Fibroblast of skin of left quadriceps (primary cell): ENCODE measurements at places on chromosomes 4 and X.
A peak's percentile ranks its signal among the peaks of the same experiment; 100 is the strongest.

- no peak for DNase-seq
Observed at GRCh38 chr4:78766026-78766425, 10.1 kb upstream of the BMP2K start.

- no peak for DNase-seq
Observed at GRCh38 chrX:3940000-3940610, 226.7 kb upstream of the PRKX start.

- no peak for DNase-seq
Observed at GRCh38 chr4:32589853-32590252, 1869.7 kb downstream of the PCDH7 start.

DNA sequence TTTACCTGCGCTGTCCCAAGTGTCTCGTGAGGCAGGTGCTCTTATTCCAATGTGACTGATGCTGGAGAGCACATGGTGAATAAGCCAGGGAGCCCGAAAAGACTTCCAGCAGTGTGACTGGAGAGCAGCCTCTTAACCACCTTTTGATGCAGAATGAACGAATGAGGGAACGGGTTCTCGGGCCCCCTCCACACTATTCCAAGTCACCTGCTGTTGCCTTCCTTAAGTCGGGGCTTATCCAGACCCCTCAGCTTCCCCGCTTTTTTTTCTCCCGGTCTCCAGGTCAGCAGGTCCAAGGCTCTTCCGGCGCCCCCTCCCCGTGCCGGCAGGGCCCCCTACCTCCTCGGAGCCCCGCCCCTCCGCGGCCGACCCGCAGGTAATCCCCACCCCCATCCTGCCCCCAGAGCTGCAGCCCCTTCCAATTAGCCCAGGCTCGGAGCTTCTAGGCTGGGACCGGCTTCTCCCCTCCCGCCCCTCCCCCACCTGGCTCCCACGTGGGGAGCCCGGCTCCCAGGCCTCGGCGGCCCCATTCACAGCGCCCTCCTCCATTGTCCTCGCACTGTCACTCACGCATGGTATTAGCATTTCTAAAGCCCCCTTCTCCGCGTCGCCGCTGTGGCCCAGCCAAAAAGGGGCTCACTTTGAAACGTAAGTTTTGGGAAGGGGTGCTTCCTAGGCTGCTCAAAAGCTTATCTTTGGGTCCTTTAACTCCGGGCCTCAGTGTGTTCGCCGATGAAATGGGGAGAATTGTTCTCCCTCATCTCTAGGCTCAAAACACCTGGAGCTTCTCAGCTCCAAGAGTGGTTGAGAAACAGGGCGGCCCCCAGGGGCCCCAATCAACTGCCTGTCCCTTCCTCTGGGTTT, 56.2 kb upstream of the PJA1 start:
- DNase-seq = no peak

DNA sequence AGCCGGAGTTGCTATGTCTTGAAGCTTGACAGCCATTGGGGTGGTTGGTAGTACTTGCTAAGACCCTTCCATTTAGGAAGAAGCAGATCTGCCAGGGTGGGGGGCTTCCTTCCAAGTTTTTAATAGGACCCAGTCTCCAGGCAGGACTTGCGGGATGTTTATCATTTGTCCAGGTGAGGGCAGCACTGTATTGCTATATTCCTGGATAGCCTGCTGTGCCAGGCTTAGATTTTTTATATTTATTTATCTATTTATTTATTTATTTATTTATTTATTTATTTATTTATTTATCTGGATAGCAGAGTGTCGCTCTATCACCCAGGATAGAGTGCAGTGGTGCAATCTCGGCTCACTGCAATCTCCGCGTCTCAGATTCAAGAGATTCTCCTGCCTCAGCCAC, 87.4 kb upstream of the CT45A1 start:
- no peak for DNase-seq

GRCh38 chr4:40329805-40330204, 5.3 kb upstream of the CHRNA9 start:
- DNase-seq = no peak

GRCh38 chr4:41214825-41215146, 444 bp upstream of the APBB2 start:
- no peak for DNase-seq

- no peak for DNase-seq
Observed at GRCh38 chrX:41304178-41304577, 29.8 kb upstream of the DDX3X start.

GRCh38 chr4:78707268-78707667, 68.9 kb upstream of the BMP2K start:
- no peak for DNase-seq

DNA sequence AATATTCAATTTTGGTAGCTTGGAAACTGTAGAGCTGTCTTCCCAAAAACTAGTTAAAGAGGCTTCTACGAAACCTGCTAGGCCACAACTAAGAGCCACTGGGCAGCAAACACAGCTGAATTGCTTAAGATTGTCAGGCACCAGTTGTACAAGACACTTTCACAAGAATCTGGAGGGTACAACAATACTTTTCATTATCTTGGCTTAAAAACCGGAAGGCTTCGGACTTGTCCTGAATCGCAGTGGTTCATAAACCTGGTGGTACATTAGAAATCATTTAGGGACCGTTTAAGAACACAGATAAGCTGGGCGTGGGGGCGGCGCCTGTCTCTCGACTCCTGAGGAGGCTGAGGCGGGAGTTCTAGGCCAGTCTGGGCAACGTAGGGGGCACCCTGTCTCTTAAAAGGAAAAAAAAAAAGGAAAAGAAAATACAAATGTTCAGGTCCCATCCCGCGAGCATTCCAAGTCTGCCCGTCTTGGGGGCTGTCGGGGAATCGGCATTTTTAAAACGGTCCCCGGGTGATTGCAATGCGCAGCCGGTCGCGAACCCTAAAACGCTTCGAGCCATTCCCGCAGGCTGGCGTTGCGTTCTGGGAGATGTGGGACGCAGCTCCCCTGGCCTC, 763 bp downstream of the PYURF start:
- no peak for DNase-seq

GRCh38 chrX:147953976-147954375, 27.2 kb upstream of the FMR1NB start:
- DNase-seq = no peak

- no peak for DNase-seq
Observed at GRCh38 chr4:87982446-87983010, 7.0 kb downstream of the SPP1 start.

DNA sequence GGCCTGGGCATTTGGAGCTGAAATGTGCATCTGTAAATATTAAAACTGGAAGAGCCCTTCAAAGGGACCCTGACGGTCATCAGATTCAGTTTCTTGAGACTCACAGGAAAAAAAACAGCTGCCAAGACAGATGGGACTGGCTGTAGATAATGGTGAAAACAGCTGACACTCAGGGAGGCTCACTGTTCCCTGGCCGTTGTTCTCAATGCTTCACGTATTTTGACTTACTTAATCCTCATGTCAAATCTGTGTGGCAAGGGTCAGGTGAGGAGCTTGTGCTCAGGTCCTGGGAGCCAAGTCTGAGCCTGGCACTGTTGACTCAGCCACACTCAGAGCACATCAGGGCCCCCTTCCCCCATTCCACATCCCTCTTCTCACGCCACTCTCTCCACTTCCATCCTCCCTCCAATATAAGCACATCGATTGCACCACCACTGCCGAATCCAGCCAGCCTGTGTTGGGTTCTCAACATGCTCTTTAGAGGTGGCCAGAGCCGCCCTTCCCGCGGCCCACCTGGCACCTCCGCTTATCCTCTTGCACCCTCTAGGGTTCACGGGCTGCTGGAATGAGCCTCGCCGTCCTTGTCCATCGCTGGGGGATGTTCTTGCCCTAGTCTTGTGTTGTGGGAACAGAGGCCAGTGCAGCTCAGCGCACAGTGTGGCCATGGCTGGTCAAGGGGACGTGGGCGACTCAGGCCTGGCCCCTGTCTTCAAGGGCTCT, 40.1 kb downstream of the EVC start:
- no peak for DNase-seq

DNA sequence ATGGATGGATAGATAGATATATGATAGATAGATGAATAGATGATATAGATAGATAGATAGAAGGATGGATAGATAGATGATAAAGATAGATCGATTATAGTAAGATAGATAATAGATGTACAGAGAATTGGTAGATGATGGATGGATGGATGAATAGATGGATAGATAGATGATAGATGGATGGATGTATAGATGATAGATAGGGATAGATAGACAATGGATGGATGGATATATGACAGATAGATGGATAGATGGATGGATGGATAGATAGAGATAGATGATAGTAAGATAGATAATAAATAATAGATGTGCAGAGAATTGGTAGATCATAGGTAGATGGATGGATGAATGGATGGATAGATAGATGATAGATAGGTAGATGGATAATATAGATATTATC, 12.2 kb downstream of the GYG2 start:
- DNase-seq = no peak

DNA sequence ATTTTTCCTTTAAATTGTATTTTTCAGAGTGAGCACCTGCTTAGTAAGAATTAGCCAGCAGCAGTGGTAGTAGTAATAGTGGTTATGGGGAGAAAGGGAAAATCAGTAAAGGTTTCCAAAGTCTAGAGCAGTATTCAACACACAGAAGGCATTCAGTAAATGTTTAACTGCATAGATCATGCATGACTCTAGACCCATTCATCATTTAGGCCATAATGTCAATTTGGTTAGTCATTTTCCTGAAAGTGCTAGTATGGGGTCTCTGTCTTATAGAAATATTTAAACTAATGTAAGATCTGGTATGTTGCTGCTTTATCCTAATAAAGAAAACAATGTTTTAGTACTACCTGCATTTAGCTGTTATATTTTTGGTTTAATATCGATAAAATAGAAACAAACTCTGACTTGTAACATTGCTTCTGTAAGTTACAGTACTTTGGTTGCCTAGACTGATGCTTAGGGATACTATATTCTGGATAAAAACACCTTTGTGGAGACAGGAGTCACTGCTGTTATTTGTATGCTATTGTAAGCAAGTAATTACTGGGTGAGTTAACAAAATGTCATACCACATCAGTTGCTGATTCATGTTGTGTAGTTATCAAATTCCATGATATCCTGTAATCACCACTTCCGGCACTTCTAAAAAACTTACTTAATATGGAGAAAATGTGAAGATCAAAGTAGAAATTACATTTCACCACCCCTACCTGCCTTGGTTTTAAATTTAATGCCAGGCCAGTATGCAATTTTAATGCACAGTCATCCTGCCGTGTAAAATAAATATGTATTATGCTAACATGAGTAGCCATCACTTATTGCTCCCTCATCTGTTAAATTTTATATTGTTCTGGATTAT, 115.8 kb upstream of the BMPR1B start:
- peak; percentile 52 for DNase-seq

GRCh38 chr4:30903502-30904214, 183.5 kb downstream of the PCDH7 start:
- peak; percentile 18 for DNase-seq

DNA sequence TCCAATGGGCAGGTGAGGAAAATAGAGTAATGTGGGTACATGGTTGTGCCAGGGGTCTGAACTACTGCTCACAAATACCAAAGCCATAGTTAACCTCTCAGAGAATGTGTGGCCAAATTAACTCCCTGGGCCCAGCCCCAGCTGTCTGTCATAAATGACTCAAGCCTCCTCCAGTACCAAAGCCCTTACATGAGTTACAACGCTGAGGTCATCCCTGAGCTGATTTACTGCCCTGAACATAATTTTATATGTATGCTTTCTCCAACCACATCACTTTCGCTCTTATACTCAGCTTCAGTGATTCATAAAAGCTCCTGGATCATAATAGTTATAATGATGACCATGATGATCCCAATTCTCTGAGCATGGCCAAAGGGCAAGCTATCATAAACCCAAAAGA, 283.9 kb downstream of the NKX6-1 start:
- no peak for DNase-seq

- DNase-seq = no peak
Observed at GRCh38 chr4:47842985-47843384, 5.1 kb upstream of the CORIN start.

DNA sequence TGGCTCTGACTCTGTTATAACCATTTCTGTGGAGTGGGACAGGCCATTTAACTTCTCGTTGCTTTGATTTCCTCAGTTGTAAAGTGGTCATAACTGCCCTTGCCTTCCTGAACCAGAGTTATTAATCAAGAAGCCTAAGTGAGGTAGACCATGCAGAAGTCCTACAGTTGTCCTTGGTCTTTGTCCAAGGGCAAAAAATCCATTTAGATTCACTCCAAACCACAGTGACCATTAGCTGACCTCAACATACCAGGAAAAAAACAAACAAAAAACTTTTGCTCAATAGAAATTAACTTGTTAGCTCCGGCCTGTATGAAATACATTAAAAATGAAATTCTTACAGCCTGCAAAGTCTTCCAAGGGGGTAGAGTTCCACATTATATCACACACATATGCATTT, 52.7 kb downstream of the TBC1D9 start:
- no peak for DNase-seq

DNA sequence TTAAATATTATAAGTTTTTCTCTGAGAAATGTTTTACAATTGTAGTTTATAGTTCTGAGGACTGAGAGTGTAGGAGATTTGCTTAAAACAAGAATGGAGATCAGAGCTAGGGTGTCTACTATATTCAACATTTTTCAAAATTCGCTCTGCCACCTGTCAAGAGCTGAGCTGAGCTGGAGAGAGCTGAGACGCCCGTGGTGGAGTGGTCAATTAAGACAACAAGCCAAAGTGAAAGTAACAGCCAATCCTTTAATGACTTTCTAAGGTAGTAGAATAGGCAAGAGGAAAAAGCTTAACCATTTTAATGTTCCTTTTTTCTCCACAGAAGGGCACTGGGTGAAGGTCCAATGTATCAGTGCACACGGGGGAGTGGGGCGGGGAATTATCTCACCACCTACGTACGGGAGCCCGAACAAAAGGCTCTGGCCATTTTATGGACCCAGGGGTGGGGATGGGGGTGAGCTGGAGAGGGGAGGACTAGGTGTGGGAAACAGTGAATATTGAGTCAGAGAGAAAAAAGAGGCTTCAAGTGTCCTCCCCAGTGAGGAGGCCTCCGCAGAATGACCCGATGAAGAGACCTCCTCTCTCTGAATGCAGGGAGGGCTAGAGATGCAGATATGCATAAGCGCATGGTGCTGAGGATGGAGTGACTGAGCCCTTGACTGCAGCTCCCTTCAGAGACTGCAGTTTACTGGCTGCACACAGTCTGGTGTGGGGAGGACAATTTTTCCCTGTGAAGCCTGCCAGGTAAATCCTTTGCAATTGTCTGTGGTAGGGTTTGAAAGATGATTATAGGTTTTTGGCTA, 60.8 kb downstream of the SPCS3 start:
- no peak for DNase-seq

DNA sequence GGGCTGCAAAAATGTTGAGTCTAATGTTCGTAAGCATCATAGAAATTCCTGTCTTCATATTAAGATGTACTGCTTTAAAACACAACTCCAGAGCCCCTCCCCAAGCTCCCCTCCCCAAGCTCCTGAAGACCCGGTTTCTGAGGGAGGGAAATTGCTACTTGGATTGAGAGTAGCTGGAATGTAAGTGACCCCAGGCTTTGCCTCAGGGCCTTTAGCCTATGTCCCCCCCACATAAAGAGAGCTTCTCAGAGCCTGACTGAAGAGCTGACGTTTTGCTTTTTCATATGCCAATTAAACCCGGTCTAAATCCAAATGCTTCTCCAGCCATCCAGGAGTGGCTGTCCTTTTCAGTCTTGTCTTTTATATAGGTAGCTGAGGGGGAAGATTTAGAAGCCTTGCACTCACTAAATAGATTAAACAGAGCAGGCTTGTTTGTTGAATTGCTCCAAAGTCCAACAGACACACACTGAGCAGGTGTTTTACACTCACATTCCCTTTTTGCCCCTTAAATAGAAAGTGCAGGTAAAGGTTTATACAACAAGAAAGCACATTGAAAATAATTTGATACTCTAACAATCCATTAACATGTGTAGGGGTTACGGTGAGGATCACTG, 19.6 kb downstream of the ARX start:
- DNase-seq = no peak
